ENCODE measurements at places on chromosomes 12 and 14. TPM values are rescaled to one million over a fixed set of nuclear protein-coding genes. Genes with fewer than 3 reads are reported as not detected.
A peak's percentile ranks its signal among the peaks of the same experiment; 100 is the strongest.

- DNase-seq, result no peak
Observed at GRCh38 chr12:10033783-10034545, 3.5 kb downstream of the CLEC9A start.

- DNase-seq, result no peak
Observed at GRCh38 chr12:23504641-23505399, 444.6 kb downstream of the SOX5 start.

DNA sequence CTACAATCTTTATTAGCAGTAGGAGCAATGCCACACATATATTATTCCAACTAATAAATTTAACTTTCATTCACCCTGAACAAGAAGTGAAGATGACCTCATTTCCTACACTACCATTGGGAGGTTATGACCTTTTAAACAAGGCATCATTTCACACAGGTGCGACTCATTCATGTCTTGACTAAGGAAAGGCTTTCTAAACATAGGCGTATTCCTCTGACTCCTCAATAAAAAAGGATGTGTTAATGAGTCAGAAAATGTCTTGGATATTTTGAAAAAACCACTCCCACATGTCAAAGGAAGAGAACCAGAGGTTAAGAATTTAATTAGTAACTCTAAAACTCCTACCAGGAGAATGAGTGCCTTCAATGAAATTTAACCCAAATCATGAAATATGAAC lies 115.2 kb downstream of the PRICKLE1 start:
- DNase-seq, result no peak

DNA sequence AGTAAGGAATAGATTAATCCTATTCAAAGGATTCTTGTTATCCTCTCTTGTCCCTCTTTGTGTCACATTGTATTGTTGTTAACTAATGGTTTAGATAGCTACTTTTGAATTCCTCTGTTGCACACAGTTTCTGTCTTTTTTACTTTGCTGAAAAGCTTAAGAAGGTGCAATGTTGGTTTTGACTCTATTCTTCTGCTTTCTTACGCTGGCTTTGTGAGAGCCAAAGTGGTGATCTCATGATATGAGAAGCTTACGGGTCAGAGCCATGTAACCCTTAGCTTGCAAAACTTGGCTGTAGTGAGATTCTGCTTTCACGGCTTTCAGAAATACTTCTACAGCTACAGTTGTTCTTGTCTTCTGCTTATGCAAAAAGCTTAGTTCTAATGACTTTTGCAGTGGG lies 239.7 kb downstream of the TRHDE start:
- DNase-seq, result no peak

GRCh38 chr14:24147761-24148428 lies 597 bp downstream of the RNF31 start:
- no peak for DNase-seq

DNA sequence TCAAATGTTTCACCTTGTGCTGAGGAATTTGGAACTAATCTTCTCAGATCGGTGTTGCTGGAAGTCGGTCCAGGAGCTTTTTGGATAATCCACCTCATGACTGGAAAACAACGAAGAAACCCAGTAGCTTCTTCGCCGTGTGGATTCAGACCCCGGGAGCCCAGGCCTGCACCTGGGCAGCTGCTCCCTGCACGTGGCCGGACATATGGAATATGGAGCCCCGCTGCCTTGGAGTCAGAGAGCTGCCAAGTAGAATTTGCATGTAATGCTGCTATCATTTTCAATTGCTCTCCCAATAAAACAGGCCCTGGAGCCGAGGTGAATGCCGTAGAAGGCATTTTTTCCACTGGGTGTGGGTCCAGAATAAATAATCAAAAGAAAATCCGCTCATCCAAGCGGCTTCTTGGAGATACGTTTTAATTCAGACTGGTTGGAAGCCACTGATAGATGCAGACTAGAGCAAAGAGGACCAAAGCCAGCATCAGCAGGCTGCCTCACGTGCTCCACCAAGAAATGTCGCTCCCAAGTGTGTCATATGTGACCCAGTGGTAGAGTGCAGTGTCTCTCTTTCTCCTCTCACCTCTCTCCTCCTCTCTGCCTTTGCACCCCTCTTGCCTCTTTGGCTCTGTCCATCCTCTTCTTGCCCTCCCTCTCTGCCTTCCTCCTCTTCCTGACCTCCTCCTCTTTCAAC lies 115.3 kb downstream of the ZNF664 start:
- DNase-seq, result no peak

GRCh38 chr14:105532735-105533141 lies 6.4 kb downstream of the TMEM121 start:
- DNase-seq, result no peak

DNA sequence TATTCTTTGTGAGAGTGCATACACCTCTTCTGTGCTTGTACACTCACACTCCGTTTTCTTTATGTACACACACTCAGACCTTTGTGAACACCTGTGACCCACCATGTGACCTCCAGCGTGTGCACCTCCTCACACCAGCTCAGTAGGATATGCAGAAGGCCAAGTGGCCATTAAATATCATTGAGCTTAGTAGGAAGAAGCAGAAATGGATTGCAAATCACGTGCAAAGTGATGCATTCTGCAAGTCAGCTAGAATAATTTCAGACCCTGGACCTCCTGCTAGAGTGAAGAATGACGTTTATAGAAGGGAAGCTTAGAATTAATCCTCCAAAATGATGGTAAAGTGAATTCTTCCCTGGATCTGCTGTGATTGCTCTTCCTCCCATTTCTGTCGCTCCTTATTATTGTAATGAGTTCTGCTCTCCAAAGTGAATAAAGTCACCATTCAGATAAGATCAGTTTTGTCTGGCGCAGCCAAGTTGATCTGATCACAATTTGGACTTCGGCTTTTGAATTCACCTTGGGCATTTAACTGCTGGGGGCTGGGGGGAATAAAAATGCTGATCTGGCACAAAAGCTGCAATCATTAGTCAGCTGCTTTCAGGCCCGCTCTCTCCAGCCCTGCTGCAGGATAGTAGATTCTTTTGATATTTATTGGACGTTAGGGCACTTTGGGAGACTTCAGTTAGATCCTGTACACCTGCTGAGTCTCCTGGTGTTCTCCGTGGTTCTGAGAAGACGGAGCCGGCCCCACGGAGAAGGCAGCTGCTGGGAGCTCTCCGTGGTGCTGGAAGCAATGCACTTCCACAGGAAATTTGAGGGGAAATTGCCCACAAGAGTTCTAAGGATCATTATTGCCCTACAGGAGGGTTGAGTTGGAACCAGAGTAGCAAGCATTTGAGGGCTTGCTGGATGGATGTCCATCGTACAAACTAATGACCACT lies 12.4 kb upstream of the NRXN3 start:
- DNase-seq, result no peak

RNASE7 gene
- total RNA-seq, result not detected

PTGER2 gene
- 8.5 TPM for total RNA-seq

TMEM132C gene
- total RNA-seq, result 13.5 TPM

- DNase-seq, result peak; percentile 56
Observed at GRCh38 chr12:130835011-130835410, 4.0 kb downstream of the STX2 start.
